ENCODE measurements at places on chromosomes 13 and 19. TPM values are rescaled to one million over a fixed set of nuclear protein-coding genes. Genes with fewer than 3 reads are reported as not detected.
A peak's percentile ranks its signal among the peaks of the same experiment; 100 is the strongest.

- DNase-seq, result peak; percentile 11
- H3K27ac ChIP-seq, result no peak overlapping the region
- no peaks in the 10 kb centered on the region for H3K27me3 ChIP-seq
- no peak overlapping the region for H3K4me3 ChIP-seq
Measured at GRCh38 chr19:49931293-49932040, 2.2 kb upstream of the NUP62 start.

DNA sequence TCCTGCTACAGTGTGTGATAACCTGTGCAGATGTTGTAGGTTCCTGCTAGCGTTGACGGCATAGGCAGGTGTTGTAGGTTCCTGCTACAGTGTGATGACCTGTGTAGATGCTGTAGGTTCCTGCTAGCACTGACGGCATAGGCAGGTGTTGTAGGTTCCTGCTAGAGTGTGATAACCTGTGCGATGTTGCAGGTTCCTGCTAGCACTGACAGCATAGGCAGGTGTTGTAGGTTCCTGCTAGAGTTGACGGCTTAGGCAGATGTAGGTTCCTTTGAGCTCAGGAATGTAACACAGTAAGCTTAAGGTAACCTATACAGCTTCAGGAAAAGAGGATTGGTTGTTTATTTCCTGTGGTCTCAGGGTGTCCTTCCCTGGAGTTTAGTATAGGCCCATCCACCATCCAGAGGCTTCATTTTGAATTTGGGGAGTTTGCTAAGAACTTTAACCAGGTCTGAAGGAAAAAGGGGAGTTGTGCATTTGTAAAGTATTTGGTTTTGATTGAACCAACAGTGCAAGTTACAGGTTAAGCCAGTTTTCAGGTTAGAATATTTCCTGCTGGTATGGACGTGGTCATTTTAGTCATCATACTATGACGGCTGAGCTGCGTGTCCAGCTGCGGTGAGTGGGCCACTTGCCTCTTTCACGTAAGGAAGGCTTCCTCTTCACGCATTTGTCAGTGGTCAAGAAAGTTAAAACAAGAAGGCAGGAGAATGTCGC is 53.8 kb downstream of the ATP11A start:
- H3K27ac ChIP-seq, result no peak overlapping the region
- DNase-seq, result no peak

DNA sequence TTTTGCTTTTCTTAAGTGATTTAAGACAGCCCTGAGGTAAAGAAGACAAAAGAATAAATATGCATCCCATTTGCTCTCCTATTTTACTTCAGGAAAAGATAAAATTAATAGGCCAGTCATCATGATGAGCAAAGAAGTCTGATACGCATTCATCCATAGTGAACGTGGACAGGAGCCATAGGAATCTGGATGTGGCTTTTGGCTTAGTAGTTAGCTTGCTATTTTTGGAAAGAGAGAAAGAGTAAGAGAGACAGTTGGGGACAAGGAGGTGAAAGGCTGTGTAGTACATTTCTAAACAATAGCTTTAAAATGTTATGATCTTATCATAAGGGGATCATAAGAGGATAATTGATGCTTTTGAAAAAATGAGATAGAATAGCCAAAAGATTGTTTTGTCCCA is 545.2 kb downstream of the IRS2 start:
- H3K36me3 ChIP-seq, result no peaks in the 10 kb centered on the region
- H3K4me3 ChIP-seq, result no peak overlapping the region
- H3K27me3 ChIP-seq, result no peaks in the 10 kb centered on the region
- H3K4me1 ChIP-seq, result peaks cover 1% of the 10 kb centered on the region
- no peak for DNase-seq

DNA sequence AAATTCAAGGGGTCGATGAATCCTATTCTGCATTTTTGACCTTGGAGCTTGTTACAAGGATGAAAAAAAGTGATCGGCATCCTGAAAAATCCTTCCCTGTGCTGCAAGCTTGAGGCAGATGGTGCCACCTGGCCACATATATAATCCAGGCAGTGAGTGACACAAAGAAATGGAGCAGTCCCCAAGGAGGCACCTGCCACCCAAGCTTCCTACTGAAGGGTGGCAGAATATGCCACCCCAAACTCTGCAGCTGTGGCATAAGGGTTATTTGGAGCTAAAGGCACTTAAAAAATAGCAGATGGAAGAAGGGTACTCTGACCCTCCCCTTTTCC is 15.4 kb downstream of the TMEM272 start:
- no peak overlapping the region for H3K27ac ChIP-seq
- no peaks in the 10 kb centered on the region for H3K4me1 ChIP-seq
- no peak overlapping the region for H3K4me3 ChIP-seq
- H3K27me3 ChIP-seq, result no peaks in the 10 kb centered on the region

SHISA7 gene
- not detected for total RNA-seq

TMPRSS9 gene
- 0.27 TPM for total RNA-seq

Measured in aorta (tissue), 5 donors.